ENCODE measurements at places on chromosomes 16 and 17.

DNA sequence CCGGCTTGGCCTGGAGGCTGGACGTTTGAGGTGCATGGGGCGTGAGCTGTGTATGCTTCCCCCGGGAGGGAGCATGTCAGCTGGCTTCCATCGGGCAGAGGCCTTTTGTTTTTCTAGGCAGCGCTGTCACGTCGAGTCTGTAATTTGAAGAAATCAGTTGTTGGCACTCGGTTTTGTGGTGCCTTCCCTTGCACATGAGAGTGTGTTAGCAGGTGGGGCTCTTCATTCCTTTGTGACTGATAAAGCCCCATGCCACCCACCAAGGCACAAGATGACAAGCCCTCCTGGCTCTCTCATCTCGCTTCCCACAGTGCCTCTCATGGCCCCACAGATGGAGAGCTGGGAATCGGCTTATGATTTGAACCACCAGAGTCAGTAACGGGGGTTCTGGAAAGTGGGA lies 72.1 kb downstream of the BANP start:
- DNase-seq: no peak

DNA sequence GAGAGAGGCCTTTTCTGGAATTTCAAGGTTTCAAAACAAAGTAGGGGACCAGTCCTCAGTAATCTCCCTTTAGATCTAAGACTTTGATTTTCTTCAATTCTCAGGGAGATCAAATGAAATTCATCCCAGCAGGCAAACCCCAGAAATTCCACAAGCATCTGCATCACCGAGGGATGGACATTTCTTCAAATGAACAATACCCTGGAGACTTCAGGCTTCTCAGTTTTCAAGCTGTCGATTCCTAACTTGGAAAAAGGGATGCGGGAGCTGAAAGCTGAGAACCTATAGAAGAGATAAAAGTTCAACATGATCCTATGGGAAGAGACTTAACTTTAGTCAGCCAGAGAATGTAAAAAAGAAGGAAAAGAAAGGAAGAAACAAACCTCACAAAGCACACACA lies 296.9 kb upstream of the CDH5 start:
- no peak for DNase-seq

DNA sequence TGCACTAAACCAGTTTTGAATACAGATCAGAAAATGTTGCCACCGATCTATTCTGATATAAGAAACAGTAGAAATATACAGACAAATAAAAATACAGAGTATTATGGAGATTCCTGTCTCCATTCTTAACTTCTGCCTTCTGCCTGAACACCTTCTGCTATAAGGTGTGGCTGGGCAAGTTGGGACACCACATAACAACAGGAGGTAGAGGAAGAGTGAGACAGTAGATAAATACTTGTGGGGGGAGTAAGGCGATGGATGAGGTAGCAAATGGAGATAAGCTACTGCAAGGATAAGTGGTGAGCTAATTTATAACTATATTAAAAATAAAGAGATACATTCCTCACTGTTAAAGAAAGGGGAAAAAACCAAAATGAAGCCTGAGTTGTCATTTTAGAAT lies 143.7 kb downstream of the CDH8 start:
- DNase-seq: no peak

GRCh38 chr17:62696256-62696655 lies 68.8 kb downstream of the MRC2 start:
- DNase-seq: no peak

- no peak for DNase-seq
These were observed 32.0 kb downstream of the LRRC75A start for GRCh38 chr17:16459855-16460550.

- DNase-seq: no peak
These were observed 37.6 kb downstream of the RNF112 start for GRCh38 chr17:19448341-19449268.

DNA sequence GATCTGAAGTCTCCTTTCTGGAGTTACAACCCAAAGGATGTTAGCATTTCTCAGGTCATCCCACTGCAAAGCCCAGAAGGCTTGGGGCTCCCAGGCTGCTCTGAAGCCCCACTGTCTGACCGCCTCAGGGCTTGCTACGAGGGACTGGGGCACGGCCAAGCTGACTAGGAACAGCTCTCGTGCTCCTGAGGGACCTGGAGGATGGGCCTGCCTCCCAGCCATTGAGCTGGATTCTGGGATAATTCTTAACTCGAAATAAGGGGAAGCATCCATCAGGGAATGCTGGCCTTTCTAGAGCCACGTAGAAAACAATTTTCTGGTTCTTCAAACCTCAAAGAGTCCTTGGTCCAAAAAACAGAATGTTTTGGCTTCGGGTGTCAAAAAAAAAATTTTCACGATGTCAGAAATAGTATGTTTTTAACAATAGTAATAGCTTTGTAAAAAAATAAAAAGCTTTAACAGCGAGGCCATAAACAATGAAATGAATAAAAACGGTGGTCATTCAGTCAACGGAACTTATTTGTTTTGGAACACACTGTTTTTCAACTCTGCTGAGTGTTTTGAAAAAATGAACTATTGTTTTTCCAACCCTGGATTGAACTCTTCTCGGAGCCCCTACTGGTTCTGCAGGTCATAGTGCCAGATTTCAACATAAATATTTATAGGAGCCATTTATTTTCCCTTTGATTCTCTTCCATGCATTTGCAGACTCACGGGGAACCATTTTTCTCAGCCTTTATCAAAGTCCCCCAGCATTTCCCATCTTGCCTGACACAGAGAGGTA lies 16.4 kb upstream of the HERPUD1 start:
- DNase-seq: no peak

DNA sequence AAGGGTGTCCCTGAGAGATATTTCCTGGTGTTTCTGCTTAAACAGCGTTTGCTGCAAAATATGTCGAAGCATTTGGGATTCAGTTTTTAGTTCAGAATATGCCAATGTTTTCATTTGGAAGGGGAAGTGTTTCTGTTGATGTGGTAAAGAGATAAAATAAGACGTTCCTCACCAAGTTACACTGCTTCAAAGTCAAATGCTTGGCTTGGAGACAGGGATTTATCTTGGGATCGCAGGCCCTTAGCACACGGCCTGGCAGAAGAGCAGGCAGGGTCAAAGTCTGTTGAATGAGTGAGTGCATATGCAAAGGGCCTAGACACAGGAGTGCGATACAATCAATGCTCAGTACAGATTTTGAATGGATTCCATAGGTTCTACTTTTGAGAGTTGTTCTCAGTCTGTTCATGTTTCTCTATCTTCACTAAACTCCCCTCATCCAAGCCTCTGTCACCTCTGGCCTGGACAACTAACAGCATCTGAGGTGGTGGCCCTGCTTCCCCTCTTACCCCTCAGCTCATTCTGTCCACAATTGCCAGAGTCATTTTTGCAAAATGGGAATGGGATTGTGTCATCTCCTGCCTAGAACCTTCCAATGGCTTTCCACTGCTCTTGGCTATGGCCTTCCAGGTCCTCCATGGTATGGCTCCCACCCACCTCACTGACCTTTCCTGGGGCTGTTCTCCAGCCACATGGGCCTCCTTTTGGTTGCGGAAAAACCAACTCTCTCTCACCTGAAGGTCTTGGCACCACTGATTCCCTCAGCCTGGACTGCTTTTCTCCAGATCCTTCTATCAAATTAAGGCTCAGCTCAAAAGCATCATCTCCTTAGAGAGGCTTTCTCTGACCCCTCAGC lies 3.2 kb downstream of the DEXI start:
- DNase-seq: no peak

DNA sequence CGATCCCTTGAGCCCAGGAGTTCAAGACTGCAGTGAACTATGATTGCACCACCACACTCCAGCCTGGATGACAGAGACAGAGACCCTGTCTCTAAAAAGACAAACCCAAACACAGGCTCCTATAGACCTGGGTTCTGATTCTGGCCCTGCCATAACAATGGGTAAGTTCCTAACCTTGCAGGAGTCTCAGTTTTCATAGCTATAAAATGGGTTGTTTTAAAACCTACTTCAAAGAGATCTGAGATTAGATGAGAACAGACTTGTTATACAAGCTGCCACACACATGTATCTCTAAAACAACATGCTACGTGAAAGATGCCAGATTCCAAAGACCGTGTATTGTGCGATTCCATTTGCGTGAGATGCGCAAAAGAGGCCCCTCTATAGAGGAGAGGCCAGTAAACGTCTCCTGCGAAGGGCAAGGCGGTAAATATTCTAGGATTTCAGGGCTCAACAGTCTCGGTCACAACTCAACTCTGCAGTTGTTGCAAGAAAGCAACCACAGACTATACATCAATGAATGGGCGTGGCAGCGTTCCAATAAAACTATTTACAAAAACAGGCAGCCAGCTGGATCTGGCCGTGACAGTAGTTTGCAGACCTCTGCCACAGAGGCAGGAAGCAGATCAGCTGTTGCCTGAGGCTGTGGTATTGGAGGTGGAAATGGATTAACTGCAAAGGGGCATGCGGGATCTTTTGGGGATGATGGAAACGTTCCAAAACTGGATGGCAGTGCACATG lies 5.9 kb downstream of the CORO7 start:
- no peak for DNase-seq

GRCh38 chr16:72203401-72203800 lies 31.4 kb upstream of the PMFBP1 start:
- no peak for DNase-seq

DNA sequence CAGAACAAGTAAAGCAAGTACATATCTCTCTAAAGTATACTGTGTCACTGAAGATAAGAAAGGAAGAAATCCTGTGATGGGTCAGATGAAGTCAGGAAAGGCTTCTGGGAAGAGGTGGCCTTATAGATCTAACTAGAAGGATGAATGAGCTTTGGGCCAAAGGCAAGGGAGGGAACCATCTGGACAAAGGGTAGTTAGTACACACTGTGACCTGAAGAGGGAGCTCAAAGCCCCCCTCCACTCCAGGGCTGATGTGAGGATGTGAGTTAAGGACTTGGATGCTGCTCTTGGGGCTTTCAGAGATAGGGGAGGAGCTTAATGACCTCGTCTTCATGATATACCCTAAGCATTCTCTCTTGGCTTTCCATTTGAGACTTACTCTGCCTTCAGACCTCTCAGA lies 185.3 kb upstream of the CACNG3 start:
- peak; percentile 11 for DNase-seq

- peak; percentile 80 for DNase-seq
These were observed 143.3 kb downstream of the PARN start for GRCh38 chr16:14486520-14487303.

DNA sequence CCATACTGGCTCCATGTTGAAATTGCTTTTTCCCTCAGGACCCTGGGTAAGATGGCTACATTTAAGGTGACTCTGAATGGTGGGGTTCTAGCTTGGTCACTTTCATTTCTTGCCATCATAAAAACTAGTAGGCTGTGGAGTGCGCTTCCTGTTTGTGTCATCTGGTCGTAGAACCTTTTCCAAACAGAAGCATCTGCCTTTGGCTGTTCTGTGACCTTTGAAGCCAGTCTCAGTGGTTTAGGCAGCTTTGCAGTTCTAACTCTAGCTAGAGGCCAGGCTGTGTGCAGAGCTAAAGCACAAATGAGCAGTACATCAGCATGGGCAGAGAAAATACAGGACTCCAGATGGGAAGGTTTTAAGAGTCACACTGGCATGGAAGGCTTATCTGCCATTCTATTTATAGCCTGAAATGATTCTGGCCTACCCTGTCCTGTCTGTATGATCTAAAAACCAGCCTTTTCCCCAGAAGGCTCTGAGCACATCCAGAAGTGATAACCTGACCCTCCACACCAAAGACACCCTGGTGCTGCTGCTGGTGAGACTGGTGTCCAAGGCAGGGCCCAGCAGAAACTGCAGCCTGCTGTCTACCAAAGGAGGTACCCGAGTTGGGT lies 8.6 kb downstream of the ESRP2 start:
- no peak for DNase-seq

- DNase-seq: no peak
These were observed 6.9 kb upstream of the DBNDD1 start for GRCh38 chr16:90026135-90026534.

DNA sequence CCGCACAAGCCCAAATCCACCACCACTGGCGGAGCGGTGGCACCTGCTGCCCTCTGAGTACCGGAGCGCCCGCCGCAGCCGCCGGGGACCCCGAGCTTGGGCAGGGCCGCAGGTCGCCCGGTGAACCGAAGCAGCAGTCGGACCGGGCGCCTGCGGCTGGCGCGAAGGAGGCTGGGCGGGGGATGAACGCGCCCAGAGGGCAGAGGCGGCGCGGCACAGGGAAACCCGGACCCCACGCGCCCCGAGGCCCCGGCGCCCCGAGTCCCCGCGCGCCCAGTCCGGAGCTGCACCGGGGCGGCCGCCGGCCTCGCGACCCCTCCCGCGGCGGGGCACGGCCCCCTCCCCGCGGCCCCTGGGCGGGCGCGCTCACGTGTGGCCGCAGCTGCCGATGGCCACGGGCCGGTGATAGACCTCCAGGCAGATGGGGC lies 393 bp downstream of the RNF166 start:
- DNase-seq: no peak

- no peak for DNase-seq
These were observed 46.9 kb upstream of the HNF1B start for GRCh38 chr17:37791447-37792399.

GRCh38 chr17:43556292-43556691 lies 10.2 kb upstream of the ETV4 start:
- peak; percentile 91 for DNase-seq

- no peak for DNase-seq
These were observed 15.8 kb upstream of the CAVIN1 start for GRCh38 chr17:42438600-42439567.

DNA sequence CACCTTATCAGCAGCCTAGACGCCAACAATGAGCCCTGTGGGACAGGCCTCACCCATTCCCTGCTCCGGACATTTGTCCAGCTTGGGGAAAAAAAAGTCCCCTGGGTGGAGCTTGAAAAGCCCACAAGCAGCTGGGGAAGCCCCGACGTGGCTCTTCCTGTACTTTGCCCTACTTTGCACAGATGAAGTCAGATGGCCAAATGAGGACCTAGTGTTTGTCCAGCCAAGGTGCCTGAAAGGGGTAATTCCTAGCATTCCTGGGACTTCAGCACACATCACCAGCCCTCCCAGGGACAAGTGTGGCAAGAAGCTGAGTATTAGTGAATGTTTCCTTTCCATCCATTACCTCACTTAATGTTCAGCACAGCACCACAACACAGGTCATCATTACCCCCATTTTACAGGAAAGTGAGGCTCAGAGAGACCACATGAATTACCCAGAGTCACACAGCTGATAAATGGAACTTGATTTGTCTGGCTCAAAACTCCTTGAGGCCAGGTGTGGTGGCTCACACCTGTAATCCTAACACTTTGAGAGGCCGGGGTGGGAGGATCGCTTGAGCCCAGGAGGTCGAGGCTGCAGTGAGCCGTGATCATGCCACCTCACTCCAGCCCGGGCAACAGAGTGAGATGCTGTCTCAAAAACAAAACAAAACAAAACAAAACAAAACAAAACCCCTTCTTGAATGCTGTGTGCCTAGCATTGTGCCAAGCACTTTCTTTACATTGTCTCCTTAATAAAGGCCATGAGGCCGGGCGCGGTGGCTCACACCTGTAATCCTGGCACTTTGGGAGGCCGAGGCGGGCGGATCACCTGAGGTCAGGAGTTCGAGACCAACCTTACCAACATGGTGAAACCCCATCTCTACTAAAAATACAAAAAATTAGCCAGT lies 19.9 kb upstream of the PLLP start:
- peak; percentile 57 for DNase-seq

All from LoVo (cell line).